ENCODE measurements at places on chromosomes 16 and 17.

DNA sequence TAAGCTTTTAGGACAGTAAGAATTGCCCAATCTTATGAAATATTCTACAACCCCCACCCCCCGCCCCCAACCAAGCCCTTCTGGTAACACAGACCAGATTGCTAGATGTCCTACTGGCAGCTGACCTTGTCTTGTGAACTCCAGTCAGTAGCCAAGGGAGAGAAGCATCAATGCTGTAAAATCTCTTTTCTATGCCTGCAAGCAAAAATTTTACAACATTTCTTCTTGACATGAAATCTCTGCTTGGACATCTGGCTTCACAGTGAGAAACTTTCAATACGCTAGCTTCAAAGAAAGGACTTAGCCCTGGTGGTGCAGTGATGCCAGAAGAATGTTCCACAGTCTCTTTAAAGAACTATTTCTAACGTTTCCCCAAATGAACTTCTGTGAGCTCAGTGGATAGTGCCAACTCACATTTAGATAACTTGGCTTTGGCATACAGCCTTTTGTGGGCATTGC, 169.3 kb upstream of the AXIN2 start:
- H3K4me1 ChIP-seq, result peaks cover 13% of the 10 kb centered on the region
- no peaks in the 10 kb centered on the region for H3K36me3 ChIP-seq
- no peak overlapping the region for H3K4me3 ChIP-seq
- H3K27me3 ChIP-seq, result no peaks in the 10 kb centered on the region
- H3K27ac ChIP-seq, result no peak overlapping the region

- H3K4me1 ChIP-seq, result no peaks in the 10 kb centered on the region
- no peak overlapping the region for H3K4me3 ChIP-seq
- no peaks in the 10 kb centered on the region for H3K27me3 ChIP-seq
- DNase-seq, result no peak
- no peak overlapping the region for H3K27ac ChIP-seq
These were observed 1.5 kb upstream of the PHKG2 start for GRCh38 chr16:30746638-30747175.

- no peaks in the 10 kb centered on the region for H3K36me3 ChIP-seq
- H3K27me3 ChIP-seq, result no peaks in the 10 kb centered on the region
- H3K4me1 ChIP-seq, result no peaks in the 10 kb centered on the region
These were observed 196.0 kb downstream of the CBLN1 start for GRCh38 chr16:49085686-49086085.

- H3K27ac ChIP-seq, result no peak overlapping the region
- H3K4me1 ChIP-seq, result no peaks in the 10 kb centered on the region
- no peak for DNase-seq
- no peaks in the 10 kb centered on the region for H3K36me3 ChIP-seq
- H3K27me3 ChIP-seq, result no peaks in the 10 kb centered on the region
These were observed 295.3 kb upstream of the PMFBP1 start for GRCh38 chr16:72467157-72467759.

- H3K36me3 ChIP-seq, result peaks cover 41% of the 10 kb centered on the region
- H3K27me3 ChIP-seq, result no peaks in the 10 kb centered on the region
- H3K4me1 ChIP-seq, result peaks cover 5% of the 10 kb centered on the region
- peak overlapping the region; percentile 94 for H3K4me3 ChIP-seq
These were observed 759 bp downstream of the ELAC2 start for GRCh38 chr17:13016881-13017654.

- H3K27ac ChIP-seq, result peak overlapping the region; percentile 80
- no peak for DNase-seq
- H3K4me1 ChIP-seq, result peaks cover 13% of the 10 kb centered on the region
- peak overlapping the region; percentile 91 for H3K4me3 ChIP-seq
These were observed 655 bp downstream of the ATXN1L start for GRCh38 chr16:71846431-71846830.

GRCh38 chr17:36994438-36994837, 45.7 kb downstream of the AATF start:
- no peaks in the 10 kb centered on the region for H3K4me1 ChIP-seq
- H3K4me3 ChIP-seq, result no peak overlapping the region
- DNase-seq, result no peak
- H3K27me3 ChIP-seq, result no peaks in the 10 kb centered on the region

GRCh38 chr17:15943971-15944758, 765 bp upstream of the ADORA2B start:
- no peak overlapping the region for H3K4me3 ChIP-seq
- no peaks in the 10 kb centered on the region for H3K36me3 ChIP-seq
- peaks cover 5% of the 10 kb centered on the region for H3K4me1 ChIP-seq
- no peak overlapping the region for H3K27ac ChIP-seq
- peaks cover 65% of the 10 kb centered on the region for H3K27me3 ChIP-seq

DNA sequence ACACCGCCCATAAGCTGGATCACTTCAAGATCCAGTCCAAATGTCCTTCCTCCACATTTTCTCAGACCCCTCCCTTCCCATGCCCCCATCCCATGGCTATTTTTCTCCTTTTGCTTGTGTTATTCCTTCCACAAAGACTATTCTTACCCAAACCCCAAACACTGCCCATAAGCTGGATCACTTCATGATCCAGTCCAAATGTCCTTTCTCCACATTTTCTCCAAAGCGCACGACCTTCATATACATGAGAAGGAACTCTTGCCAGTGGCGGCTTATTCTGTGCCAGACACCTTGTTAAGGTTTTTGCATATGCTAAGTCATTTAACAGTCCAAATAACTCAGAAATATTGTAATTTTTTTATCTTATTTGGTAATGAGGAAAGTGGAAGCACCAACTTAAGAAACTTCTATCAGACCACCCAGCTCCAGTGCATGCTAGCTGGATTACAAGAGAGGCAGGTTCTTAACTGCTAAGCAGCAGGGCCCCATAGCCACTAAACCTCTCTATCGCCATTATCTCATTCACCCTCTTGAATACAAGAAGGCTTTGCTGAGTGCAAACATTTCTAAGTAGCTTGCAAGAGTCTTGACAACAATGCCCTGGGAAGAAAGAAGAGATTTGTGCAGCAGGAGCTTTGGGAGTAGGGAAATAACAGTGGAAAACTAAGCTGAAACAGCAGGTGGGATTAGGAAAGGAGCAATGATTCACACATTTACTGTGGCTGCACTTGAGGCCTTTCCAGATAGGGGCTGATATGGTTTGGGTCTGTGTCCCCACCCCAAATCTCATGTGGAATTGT, 428.2 kb upstream of the MAF start:
- no peaks in the 10 kb centered on the region for H3K27me3 ChIP-seq
- DNase-seq, result no peak
- no peaks in the 10 kb centered on the region for H3K36me3 ChIP-seq
- no peak overlapping the region for H3K4me3 ChIP-seq
- no peak overlapping the region for H3K27ac ChIP-seq
- peaks cover 5% of the 10 kb centered on the region for H3K4me1 ChIP-seq

- no peaks in the 10 kb centered on the region for H3K27me3 ChIP-seq
- DNase-seq, result no peak
- no peak overlapping the region for H3K27ac ChIP-seq
- peaks cover 11% of the 10 kb centered on the region for H3K36me3 ChIP-seq
- no peak overlapping the region for H3K4me3 ChIP-seq
- peaks cover 4% of the 10 kb centered on the region for H3K4me1 ChIP-seq
These were observed 179.8 kb downstream of the KATNIP start for GRCh38 chr16:27729516-27730304.

GRCh38 chr17:67221062-67221998, 23.7 kb downstream of the HELZ start:
- H3K27ac ChIP-seq, result no peak overlapping the region
- no peak overlapping the region for H3K4me3 ChIP-seq
- H3K4me1 ChIP-seq, result peaks cover 21% of the 10 kb centered on the region
- H3K27me3 ChIP-seq, result no peaks in the 10 kb centered on the region

DNA sequence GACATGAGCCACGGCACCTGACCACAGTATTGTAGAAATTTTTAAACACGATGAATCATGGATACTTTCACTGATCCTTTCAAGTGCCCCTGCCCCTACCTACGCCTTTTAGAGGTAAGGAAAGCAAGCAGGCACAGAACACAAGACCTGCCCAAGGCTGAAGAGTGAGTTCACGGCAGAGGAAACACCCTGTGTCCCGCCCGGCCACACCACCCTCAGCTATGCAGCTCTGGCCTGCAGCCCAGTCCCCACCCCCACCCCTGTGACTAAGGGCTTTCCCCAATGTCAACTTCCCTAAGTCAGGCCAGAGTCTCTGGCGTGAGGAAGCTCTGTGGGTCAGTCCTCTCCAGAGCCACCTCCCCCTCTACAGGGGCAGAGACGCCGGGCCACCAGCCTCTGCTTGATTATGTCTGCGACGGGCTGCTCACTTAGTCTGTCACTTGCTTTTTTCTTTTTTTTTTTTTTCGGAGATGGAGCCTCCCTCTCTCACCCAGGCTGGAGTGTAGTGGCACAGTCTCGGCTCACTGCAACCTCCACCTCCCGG, 8.4 kb downstream of the SLC16A5 start:
- H3K4me1 ChIP-seq, result peaks cover 3% of the 10 kb centered on the region
- H3K4me3 ChIP-seq, result no peak overlapping the region
- H3K27me3 ChIP-seq, result no peaks in the 10 kb centered on the region
- H3K36me3 ChIP-seq, result peaks cover 4% of the 10 kb centered on the region
- DNase-seq, result no peak
- no peak overlapping the region for H3K27ac ChIP-seq

DNA sequence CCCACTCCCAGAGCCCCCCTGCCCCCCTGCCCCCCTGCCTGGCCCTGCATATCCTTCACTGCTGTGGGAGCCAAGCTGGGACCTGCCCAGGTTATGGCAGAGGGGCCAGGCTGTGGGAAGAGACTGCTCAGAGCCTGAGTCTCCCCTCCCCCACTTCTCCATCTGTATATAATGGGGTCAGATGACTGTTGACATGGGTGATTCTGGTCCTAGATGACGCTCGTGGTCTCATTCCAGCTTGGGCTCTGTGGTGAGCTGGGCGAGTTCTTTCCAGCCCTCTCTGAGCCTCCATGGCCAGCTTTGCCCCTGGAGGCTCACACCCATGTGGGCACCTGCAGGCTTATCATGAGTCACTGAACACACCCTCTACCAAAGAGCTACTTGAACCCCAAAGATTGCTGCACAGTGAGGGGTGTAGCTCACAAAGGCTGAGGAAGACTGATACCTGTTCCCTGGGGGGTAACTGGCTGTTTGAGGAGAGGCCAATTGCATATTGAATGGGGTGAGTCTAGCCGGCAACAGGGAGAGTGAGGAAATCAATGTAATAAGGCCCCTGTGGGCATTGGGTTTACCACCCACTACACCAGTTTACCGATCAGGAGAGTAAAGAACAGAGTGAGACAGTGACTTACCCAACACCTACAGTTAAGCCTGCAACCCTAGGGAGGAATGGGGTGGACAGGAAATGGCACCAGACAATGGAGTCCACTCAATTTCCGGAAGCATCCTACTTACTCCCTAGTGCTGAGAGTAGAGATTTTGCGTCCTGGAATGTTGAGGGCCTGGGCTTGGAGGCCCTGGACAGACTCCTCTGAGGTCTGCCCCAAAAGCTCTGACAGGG, 4.2 kb upstream of the SREBF1 start:
- H3K4me3 ChIP-seq, result peak overlapping the region; percentile 66
- peaks cover 21% of the 10 kb centered on the region for H3K4me1 ChIP-seq
- H3K27me3 ChIP-seq, result no peaks in the 10 kb centered on the region
- no peaks in the 10 kb centered on the region for H3K36me3 ChIP-seq
- DNase-seq, result no peak

- H3K4me3 ChIP-seq, result no peak overlapping the region
- H3K27ac ChIP-seq, result no peak overlapping the region
- no peaks in the 10 kb centered on the region for H3K4me1 ChIP-seq
- peaks cover 4% of the 10 kb centered on the region for H3K27me3 ChIP-seq
- H3K36me3 ChIP-seq, result no peaks in the 10 kb centered on the region
- no peak for DNase-seq
These were observed 97.7 kb downstream of the CBLN1 start for GRCh38 chr16:49183911-49184310.

DNA sequence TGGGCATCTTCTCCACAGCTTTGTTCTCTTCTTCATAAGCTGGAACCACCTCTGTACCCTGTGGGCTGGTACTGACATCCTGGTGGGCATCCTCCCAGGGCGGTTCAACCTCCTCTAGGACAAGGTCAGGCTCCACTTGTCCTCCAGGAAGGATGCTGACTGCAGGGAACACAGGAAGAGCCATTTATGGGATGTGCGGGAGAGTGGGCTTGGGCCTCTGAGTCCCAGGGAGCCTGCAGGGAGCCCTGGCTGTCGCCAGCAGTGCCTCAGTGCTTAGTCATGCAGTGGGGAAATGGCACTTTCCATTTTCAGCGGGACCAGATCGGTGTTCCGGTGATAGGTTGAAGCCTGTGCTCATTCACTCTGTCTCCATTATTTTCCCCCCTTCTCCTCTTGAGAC, 20.5 kb downstream of the CNGB1 start:
- DNase-seq, result no peak
- no peak overlapping the region for H3K4me3 ChIP-seq
- peaks cover 11% of the 10 kb centered on the region for H3K27me3 ChIP-seq
- no peaks in the 10 kb centered on the region for H3K4me1 ChIP-seq

DNA sequence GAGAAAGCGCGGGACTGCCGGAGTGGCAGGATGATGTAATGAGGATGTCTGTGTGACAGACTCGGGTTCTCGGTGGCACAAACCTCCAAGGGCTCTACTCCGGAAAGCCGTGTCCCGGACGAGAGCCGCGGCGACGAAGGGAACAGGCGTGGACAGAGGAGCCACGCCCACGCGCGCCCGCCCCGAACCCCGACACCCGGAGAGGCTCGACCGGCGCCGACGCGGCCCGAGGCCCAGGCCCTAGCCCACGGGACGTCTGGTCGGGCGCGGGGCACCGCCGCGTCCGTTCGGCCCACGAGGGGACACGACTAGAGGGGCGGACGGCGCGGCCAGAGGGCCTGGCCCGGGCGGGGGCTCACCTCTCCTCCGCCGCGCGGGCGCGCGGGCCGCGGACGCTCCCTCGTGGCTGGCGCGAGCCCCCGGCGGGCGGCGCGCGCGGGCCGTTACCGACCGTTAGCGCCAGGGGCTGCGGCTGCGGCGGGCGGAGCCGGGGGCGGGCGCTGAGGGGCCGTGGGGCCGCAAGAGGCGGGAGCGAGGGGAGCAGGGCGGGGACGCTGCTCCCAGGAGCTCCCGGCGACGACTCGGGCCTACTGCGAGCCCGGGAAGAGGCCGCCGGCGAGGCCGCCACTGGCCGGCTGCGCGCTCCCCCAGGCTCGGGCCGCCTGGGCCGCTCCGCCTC, 2.1 kb upstream of the IRX5 start:
- H3K4me3 ChIP-seq, result peak overlapping the region; percentile 39
- no peaks in the 10 kb centered on the region for H3K36me3 ChIP-seq
- DNase-seq, result no peak

- H3K27me3 ChIP-seq, result no peaks in the 10 kb centered on the region
- peak overlapping the region; percentile 81 for H3K27ac ChIP-seq
- DNase-seq, result peak; percentile 71
- H3K36me3 ChIP-seq, result peaks cover 12% of the 10 kb centered on the region
These were observed 7.0 kb downstream of the CYTH1 start for GRCh38 chr17:78774956-78775571.

- no peaks in the 10 kb centered on the region for H3K4me1 ChIP-seq
- H3K36me3 ChIP-seq, result peaks cover 21% of the 10 kb centered on the region
- H3K27me3 ChIP-seq, result no peaks in the 10 kb centered on the region
- no peak for DNase-seq
These were observed 103.5 kb upstream of the ZNF750 start for GRCh38 chr17:82943339-82943738.

- H3K27me3 ChIP-seq, result no peaks in the 10 kb centered on the region
- DNase-seq, result no peak
- H3K4me3 ChIP-seq, result no peak overlapping the region
- H3K27ac ChIP-seq, result no peak overlapping the region
- H3K4me1 ChIP-seq, result no peaks in the 10 kb centered on the region
These were observed 666.2 kb downstream of the TOX3 start for GRCh38 chr16:51880776-51881175.

GRCh38 chr17:1571341-1571704, 8.7 kb upstream of the PITPNA start:
- no peak overlapping the region for H3K27ac ChIP-seq
- DNase-seq, result no peak
- peaks cover 4% of the 10 kb centered on the region for H3K4me1 ChIP-seq
- H3K27me3 ChIP-seq, result no peaks in the 10 kb centered on the region
- no peaks in the 10 kb centered on the region for H3K36me3 ChIP-seq
- H3K4me3 ChIP-seq, result no peak overlapping the region

GRCh38 chr16:23518435-23518891, 8.2 kb upstream of the GGA2 start:
- no peak overlapping the region for H3K4me3 ChIP-seq
- H3K27me3 ChIP-seq, result no peaks in the 10 kb centered on the region
- H3K27ac ChIP-seq, result no peak overlapping the region
